Stimulated activated memory B cell treated with anti-CD40 and anti-IgM and Interleukin-4, amounts not matched to agents 10 μg/mL and 1 μg/mL and 100 μg/mL, for 72 hours (primary cell): ENCODE measurements at places on chromosomes 7 and 10.

DNA sequence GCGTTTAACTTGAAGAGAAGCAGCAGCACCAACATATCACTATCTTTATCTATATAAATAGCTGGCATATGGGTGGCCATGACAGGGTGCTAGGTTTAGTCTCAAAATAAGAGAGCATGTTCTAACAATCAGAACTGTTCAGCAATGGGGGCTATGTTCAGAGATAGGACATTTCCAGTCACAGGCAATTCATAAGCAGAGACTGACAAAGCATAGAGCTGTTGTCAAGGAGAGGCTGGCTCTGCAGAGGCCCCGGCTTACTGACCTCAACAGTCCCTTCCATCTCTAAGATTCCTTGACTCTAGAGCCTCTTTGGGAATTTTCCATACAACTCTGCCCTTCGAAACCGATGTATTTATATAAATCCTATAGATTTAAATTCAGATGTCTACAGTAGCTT lies 17.2 kb downstream of the ANK3 start:
- ATAC-seq: no peak

DNA sequence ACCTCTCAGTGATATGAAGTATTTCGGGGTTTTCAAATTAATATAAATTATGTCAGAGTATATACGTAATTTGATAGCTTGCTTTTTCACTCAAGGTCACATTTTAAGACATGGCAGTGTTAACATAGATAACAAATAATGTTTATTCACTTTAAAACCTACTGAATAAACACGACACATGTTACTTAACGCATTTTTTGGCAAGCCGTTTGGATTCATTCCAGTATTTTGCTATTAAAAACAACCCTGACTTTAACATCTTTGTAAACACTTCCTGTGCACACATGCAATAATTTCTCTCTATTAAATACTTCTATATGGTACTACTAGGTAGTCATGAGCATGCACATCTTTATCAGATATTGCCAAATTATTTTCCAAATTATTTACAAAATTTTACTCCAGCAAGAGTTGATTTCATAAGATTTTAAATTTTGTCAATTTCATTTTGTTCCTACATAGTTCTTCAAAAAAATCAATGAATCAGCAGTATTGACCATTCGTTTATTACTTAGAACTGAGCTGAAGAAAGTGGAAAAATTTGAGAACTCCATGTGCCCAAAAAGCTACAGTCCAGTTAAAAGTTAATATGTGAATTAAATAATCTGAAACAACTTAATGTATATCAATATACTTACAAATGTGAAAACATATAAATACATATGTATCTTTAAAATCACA lies 26.8 kb upstream of the THSD7A start:
- no peak for ATAC-seq

DNA sequence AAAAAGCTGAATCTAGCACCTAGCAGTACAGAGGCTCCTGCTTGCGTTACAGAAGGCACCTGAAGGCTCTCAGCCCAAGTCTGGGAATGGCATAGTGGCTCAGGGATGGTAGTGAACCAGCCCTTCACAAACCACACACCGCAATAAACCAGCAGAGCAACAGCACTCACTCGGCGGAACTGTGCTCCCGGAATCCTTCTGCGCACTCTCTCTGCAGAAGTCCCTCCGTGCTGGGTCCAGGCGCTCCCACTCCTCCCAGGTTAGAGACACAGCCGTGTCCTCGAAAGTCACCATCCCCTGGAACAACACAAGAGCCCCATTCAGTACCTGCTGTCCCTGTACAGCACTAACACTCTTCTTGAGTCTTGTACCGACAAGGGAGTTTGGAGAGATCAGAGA lies 1.5 kb downstream of the ZNF394 start:
- no peak for ATAC-seq

- peak; percentile 95 for ATAC-seq
Measured at GRCh38 chr10:73879296-73880173, 5.2 kb upstream of the CAMK2G start.

DNA sequence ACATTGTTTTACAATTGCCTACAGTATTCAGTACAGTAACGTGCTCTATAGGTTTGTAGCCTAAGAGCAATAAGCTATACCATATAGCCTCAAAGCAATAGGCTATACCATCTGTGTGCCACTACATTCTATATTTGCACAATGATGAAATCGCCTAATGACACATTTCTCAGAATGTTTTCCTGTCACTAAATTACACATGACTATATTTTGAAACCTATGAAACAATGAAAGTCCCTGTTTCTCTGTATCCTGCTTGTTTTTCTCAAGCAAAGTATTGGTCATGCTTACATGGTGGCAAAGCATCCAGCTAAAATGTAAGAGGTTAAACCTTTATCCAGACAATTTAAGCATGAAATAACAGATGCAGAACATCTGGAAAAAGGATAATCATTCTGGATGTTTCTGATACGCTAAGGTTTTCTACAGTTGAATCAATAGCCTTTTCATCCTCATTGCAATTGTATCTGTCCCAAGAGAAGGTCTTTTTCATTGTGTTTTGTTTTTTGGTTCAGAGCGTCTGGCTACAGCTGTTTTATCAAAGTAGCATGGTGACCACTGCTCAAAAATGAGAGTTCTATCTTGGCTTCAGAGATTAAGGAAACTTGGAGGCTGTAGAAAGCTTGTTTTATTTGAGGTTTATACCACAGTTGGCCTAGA lies 81.7 kb downstream of the CSTF2T start:
- ATAC-seq: no peak

- ATAC-seq: no peak
Measured at GRCh38 chr7:131238347-131238931, 89.2 kb upstream of the MKLN1 start.

- ATAC-seq: peak; percentile 84
Measured at GRCh38 chr7:149245244-149245643, 5.8 kb downstream of the ZNF212 start.

DNA sequence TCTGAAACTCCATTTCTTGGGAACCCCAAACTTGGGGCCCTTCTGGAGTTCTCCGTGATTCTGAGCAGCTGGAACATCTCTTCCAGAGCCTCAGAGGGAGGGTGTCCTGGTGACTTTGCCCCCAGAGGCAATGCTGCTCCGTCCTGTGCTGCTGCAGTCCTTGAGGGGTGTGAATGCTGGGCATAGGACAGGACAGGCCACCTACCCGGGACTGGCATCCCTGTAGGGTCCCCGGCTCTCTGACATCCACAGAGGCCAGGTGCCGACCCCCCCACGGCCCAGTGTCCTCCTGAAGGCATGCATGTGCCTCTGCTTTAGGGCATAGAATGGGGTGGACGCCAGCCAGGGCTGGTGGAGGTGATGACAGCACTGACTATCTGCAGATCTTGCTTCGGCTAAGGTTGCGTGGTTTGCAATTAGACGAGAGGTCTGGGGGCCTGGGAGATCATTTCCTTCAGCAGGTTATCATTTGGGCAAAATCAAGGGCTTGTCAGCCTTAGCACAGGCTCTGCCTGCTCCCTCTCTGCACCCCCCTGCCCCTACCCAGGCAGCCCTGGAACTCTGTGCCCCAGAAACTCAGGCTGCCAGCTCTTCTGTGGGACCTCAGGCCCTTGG lies 136.9 kb upstream of the GPR26 start:
- peak; percentile 12 for ATAC-seq

DNA sequence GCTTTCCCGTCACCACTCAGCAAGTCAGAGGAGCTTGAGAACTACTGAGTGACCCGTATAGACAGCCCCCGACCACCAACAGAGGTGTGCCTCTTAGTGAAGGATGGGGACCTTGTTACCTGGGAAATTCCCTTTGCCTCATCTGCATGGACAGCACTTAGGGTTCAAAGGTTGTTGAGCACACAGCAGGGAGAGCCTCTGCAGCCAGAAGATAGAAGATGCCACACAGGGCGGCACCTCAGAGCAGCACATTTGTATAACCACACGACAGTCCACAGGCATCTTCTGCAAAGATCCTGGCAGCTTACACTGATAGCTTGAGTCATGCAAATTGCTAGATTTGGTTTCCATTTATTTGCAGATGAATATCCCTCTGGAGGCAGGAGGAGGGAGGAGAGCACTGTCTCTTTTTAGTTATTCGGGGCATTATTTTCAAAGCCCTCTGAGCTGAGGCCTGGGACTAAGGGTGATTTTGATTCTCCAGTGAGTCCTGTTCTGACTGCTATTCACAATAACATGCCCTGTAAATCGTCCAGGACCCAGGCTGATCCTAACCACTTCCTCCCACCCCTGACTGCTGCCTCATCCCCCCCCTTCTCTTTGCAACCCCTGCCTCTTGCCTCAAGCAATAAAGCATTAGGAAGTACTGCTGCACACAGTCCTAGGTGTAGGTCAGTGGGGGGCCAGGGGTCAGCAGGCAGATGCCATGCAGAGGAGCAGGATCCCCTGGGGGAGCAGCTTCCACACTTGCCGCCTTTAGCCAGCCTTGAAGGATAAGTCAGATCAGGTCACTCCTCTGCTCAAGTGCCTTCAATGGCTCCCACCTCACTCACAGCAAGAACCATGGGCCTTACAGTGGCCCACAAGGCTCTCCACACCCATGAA lies 24.6 kb upstream of the INMT start:
- peak; percentile 69 for ATAC-seq

GRCh38 chr10:17214971-17215781 lies 12.9 kb upstream of the VIM start:
- no peak for ATAC-seq

GRCh38 chr10:5927306-5927705 lies 37.3 kb downstream of the FBH1 start:
- ATAC-seq: no peak

DNA sequence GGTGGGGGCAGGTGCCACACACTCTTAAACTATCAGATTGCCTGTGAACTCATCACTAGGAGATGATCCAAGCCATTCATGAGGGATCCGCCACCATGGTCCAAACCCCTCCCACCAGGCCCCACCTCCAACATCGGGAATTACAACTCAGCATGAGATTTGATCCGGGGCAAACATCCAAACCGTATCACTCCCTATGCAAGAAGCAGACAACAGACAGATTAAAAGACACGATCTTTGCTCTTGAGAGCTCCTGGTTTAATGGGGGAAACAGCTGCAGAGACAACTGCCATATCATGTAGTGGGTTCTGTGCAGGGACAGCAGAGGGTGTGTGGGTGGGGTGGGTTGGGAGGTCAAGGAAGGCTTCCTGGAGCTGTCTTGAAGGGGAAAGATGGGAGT lies 123.6 kb downstream of the EMX2 start:
- ATAC-seq: no peak

GRCh38 chr7:30906515-30907240 lies 5.0 kb upstream of the AQP1 start:
- ATAC-seq: peak; percentile 13

DNA sequence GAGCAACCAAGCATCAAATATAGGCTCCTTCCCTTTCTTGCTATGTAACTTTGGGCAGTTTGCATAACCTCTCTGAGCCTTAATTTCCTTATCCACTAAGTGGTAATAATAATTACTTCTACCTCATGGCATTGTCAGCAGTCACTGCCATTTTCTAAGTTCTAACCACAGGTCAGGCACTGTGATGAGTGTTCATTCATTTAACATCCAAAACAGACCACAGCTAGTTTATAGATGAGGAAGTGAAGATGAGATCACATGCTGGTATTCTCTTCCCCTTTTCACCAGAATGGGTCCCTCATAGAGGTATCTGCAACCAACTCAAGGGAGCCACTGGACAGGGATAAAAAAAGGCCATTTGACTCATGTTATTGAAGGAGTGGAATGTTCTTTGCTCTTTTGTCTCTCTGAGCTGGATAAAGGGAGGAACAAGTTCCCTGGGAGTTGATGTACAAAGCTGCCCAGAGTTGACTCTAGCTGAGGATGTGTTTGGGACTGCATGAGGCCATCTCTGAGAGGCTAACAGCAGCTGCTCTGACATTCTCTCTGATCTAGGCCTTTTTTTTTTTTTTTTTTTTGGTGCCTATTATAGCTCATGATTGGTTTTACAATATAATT lies 65.0 kb downstream of the DNAJC12 start:
- ATAC-seq: peak; percentile 99

- no peak for ATAC-seq
Measured at GRCh38 chr7:66743920-66744319, 3.4 kb downstream of the RABGEF1 start.

DNA sequence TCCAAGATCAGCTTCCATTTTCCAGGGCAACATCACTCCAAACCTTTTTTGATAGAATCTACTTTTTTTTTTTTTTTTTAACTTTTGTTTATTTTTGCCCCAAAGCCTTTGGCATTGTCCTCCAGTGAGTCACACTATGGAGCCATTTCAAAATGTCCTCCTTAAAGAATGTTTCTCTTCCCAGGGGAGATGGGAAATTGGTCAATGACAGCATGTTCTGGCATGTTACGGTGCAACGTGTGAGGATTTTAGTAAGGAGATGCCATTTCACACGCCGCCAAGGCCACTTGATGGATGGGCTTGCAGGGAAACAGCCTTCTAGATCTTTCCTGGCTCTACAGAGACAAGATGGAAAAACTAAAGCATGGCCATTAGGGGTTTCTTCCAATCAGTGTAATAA lies 30.7 kb upstream of the TRIL start:
- ATAC-seq: no peak
